Breast epithelium (tissue), 4 donors: ENCODE measurements at places on chromosomes 4 and X. TPM values are rescaled to one million over a fixed set of nuclear protein-coding genes. Genes with fewer than 3 reads are reported as not detected.

DNA sequence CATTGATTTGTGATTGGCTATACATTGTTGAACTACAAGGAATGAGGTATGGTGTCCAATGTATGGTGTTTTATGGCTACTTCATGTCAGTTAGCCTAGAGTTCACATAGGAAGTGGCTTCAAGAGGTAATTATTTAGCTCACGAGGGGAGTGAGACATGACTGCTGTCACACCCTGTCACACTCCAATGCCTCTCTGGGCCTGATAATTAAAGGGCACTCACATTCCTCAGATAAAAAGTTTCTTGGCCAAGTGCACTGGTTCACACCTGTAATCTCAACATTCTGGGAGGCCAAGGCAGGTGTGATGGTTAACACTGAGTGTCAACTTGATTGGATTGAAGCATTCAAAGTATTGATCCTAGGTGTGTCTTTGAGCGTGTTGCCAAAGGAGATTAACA is 65.0 kb upstream of the DDX60 start:
- no peaks in the 10 kb centered on the region for H3K27me3 ChIP-seq
- no peak for DNase-seq

DNA sequence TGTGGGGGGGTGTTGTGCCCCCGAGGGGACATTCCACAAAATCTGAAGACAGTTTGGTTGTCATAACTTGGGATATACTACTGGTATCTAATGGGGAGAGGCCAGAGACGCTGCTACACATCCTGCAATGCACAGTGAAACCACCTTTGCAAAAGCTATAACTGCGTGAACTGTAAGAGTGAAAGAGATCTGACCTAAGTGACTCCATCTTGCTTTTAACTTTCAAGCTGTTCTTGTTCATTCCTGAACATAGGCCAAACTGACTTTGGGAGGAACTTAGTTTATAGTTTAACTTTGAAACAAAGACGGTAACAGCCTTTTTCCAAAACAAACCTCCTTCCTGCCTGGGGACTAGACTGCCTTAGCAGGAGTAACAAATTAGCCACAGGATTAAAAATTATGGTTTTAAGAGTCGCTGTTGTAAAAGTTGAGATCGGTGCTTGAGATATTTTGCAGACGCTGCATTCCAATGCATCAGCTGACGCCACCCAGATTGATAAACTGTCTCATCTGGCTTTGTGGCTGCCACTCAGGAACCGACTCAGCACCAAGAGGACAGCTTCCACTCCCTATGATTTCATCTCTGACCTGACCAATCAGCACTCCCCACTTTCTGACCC is 70.9 kb downstream of the ATXN3L start:
- H3K27ac ChIP-seq = peak overlapping the region; percentile 48
- H3K36me3 ChIP-seq = no peaks in the 10 kb centered on the region

DNA sequence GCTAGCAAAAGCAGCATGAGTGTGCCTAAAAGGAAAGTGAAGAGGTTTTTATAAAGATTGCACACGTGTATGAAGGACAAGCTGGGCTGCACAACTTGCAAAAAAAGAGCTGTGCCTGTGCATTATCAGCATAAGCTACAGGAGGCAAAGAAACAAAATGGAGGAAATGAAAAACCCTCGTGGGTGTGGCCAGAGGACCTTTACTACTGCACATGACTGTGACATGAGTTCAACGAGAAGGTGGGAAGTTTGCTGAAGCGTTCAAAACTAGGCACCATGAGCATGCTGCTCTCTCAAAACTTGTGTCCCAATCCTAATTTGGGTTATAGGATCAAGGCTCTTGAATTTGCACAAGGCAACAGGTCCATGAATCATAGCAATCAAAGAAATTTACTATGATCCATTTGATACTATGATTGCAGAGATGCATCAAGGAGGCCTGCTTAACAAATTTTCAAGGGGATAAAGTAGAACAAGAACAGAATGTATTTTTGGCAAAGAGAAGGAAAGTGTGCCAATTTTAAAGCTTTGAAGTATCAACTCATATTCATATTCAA is 38.1 kb upstream of the CXorf38 start:
- H3K27ac ChIP-seq = no peak overlapping the region
- H3K4me3 ChIP-seq = no peak overlapping the region
- DNase-seq = no peak
- H3K4me1 ChIP-seq = no peaks in the 10 kb centered on the region
- H3K27me3 ChIP-seq = no peaks in the 10 kb centered on the region

- no peak for DNase-seq
- H3K36me3 ChIP-seq = peaks cover 3% of the 10 kb centered on the region
- no peaks in the 10 kb centered on the region for H3K4me1 ChIP-seq
Measured at GRCh38 chr4:2642968-2643367, 106.5 kb downstream of the FAM193A start.

DNA sequence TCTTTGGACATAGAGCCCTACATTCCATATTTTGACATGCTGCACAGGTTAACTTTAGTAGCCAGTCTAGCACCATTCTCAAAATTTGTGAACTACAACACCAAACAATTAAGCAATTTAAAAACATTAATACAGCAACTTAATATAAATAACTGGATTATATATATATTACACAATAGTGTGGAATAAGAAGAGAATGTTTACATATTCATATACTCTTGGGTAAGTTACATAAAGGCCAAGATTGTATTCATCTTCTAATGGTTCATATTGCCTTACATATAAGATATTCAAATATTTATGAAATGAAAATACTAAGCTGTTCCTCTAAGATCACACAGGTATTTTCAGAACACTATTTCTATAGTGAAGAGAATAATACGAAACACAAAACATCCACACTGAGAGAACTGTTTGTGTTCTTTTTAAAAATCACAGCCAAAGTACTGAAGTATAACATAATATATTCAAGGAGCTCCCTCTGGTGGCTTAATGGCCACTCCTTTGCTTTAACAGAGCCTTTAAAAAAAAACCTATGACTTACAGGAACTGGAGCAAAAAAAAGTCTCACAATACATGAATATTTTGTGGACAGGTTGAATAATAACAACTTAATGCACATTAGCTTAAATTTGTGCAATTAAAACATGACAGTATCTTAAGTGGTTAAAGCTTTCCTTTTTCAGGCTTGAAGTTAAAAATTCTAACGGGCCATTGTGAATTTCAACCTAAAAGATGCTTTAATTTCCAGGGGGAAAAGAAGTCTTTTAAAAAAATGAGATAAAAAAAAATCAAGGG is 46.2 kb downstream of the NEK1 start:
- no peaks in the 10 kb centered on the region for H3K4me1 ChIP-seq
- no peak overlapping the region for H3K27ac ChIP-seq
- H3K4me3 ChIP-seq = no peak overlapping the region

DNA sequence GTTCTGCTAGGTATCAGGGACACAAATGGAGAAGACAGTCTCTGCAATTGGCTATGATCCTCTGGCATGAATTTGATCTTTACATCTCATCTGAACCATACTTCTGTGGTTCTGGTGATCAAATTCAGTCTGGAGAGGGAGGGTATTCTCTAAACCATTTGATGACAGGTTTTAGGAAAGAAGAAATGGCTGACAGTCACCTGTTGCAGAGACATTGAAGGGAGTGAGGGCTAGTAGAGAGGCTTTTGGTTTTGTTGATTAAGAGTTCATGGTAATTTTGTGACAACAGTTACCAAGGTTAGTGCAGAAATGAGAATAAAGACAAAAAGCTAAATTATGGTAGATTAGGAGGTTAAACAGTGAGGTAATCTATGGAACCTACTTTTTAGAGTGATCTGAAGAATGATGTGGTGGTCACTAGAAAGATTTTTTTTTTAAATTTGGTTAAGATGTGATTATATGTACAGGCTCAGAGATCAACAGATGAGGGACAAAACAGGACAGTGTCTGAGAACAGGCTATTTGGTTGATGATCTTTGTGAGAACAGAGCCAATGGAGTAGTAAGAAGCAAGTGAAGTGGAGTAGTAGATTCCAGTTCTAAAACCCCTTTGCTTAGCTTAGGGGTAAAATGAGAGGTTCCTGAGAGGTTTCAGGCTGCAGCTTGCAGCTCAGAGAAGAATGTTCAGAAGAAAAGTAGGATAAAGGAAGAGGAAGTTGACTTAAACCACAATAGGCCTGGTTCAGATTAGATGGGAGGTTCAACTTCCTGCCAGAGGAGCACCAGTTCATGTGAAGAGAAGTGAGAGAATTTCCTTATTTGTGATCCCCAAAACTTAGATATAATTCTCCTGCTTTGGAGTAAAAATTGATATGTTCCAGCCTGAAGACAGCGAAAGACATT is 34.7 kb downstream of the VSIG4 start:
- no peak overlapping the region for H3K4me3 ChIP-seq
- H3K27ac ChIP-seq = no peak overlapping the region
- no peak for DNase-seq
- H3K36me3 ChIP-seq = no peaks in the 10 kb centered on the region

GRCh38 chrX:116181300-116181699 is 10.8 kb downstream of the AGTR2 start:
- no peaks in the 10 kb centered on the region for H3K27me3 ChIP-seq

DNA sequence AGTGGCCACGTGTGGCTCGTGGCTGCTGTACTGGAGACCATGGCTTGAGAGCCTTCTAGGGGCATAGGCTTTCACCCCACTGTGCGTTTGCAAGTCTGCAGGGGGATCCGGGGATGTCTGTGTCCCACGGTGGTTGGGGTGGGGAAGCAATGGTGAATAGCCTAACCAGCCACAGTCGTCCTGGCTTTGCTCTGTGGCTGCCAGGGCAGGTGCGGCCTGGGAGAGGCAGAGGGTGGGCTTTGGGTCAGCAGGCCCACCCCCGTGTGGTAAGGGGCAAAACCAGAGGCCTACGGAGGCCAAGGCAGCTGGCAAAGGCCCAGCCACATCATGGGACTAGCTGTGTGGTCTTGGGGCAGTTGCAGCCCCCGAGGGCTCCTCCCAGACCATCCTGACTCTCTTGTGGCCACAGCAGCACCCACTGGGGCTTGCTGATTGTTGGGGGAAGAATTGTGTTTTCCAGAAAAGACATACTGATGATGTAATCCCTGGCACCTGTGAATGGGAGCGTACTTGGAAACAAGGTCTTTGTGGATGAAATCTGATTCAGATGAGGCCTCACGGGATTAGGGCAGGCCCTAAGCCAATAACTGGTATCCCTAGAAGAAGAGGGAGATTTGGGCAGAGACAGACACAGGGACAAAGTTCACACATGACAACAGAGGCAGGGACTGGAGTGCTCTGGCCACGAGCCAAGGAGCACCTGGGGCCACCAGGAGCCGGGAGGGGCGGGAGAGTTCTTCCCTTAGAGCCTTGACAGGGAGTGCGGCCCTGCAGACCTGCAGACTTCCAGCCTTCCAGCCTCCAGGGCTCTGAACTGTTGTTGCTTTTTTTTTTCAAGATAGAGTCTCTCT is 2.9 kb downstream of the CPZ start:
- H3K27ac ChIP-seq = peak overlapping the region; percentile 58
- DNase-seq = no peak
- H3K36me3 ChIP-seq = no peaks in the 10 kb centered on the region
- H3K4me3 ChIP-seq = no peak overlapping the region
- H3K4me1 ChIP-seq = no peaks in the 10 kb centered on the region

DNA sequence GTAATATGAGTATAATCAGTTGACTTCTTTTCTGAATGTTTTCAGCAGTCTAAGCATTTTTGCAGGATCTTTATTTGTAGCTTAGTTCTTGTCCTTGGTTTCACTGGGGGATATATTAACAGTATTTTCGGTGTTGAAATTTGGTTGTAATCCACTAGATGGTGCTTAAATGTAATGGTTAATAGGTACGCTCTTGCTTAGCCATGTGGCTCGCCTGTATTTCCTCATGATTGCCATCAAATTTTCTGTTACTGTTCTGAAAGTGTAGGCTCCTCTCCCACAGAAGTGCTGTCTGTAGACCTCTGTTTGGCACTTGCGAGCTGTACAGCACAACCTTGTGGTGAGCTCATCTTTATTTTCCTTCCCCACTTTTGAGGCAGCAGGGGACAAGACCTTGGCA is 3.9 kb upstream of the FAAH2 start:
- H3K36me3 ChIP-seq = no peaks in the 10 kb centered on the region
- H3K4me3 ChIP-seq = no peak overlapping the region
- no peak for DNase-seq
- no peak overlapping the region for H3K27ac ChIP-seq
- H3K4me1 ChIP-seq = no peaks in the 10 kb centered on the region
- peaks cover 12% of the 10 kb centered on the region for H3K27me3 ChIP-seq

DNA sequence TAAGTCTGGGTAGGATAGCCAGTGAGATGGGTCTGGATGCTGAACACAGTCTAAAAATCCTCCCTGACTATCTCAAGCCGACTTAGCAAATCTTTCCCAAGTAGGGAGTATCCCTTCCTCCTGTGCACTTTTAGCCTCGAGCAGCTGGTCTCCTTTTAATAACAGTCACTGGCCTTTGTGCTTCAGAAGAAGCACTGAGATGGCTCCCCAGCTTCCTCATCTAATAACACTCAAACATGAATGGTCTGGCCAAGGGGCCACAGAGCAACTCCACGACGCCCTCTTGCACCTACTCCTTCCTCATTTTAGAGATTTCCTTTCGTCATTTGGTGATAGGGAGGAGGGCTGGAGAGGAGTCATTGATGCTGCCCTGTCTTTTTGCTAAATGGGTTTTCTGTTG is 78.8 kb upstream of the TMEM150C start:
- no peak for DNase-seq
- H3K27me3 ChIP-seq = no peaks in the 10 kb centered on the region
- no peaks in the 10 kb centered on the region for H3K36me3 ChIP-seq
- no peaks in the 10 kb centered on the region for H3K4me1 ChIP-seq
- H3K27ac ChIP-seq = no peak overlapping the region

GRCh38 chr4:142558851-142559250 is 287.2 kb downstream of the INPP4B start:
- no peaks in the 10 kb centered on the region for H3K36me3 ChIP-seq
- no peaks in the 10 kb centered on the region for H3K4me1 ChIP-seq
- H3K27ac ChIP-seq = no peak overlapping the region
- no peak overlapping the region for H3K4me3 ChIP-seq

DNA sequence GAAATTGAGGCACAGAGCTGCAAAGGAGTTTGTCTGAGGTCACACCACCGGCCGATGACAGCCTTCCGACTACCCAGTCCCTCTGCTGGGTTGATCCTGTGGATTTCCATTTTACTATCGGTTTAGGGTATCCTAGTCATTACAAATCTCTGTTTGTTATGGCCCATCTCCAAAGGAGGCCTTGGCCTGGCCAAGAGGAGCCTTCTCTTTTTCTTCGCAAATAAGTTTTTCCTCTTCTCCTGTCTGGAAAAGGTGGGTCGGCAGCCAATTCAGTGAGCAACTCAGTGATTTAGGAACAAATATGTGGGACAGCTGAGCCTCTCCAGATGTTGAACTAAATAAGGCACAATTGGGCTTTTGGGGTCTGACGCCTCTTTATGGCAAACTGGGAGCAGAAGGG is 169.2 kb upstream of the RBPJ start:
- no peaks in the 10 kb centered on the region for H3K36me3 ChIP-seq
- H3K4me1 ChIP-seq = no peaks in the 10 kb centered on the region
- no peak overlapping the region for H3K4me3 ChIP-seq
- H3K27me3 ChIP-seq = no peaks in the 10 kb centered on the region
- DNase-seq = no peak
- no peak overlapping the region for H3K27ac ChIP-seq

The CENPVL2 gene
- total RNA-seq = not detected

The GAGE12F gene
- total RNA-seq = not detected

The TXK gene
- total RNA-seq = 3.2 TPM

The TLR3 gene
- total RNA-seq = 4.3 TPM

The LDB2 gene
- total RNA-seq = 34.5 TPM

The FAT1 gene
- 125 TPM for total RNA-seq

The TMEM150C gene
- 46.7 TPM for total RNA-seq

The GUCY1A1 gene
- total RNA-seq = 57.0 TPM

The ABCG2 gene
- total RNA-seq = 2.6 TPM

The TMEM175 gene
- total RNA-seq = 28.2 TPM

The TMEM271 gene
- not detected for total RNA-seq

The SLC6A14 gene
- total RNA-seq = 6.2 TPM
